ENCODE measurements at places on chromosomes 7 and 10. TPM values are rescaled to one million over a fixed set of nuclear protein-coding genes. Genes with fewer than 3 reads are reported as not detected.

SLC26A5 gene
- total RNA-seq = 0.54 TPM

AKR1B15 gene
- total RNA-seq = not detected

TACR2 gene
- total RNA-seq = not detected

DNA sequence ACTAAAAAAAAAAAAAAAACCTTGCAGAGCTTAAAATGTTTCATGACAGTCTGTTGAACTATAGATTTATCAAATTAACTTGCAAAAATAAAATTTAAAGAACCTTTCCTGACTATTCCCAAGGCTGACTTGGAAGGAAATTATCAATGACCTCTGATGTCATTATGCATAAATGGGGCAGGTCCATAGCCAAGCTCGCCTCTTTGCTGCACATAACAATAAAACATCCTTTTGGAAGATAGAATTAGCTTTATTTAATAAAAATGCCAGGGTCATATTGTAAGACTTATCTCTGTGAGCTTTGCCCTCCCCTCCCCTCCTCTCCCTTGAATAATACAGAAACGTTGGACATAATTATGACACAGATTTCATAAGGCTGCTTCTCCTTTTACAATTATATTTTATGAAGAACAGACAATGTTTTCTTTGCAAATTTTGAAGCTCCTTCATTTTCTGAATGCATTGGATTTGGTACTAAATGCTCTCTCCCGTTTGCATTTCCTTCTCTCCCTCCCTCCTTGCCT lies 444.8 kb downstream of the AUTS2 start:
- DNase-seq = no peak
- H3K4me1 ChIP-seq = no peaks in the 10 kb centered on the region
- H3K27ac ChIP-seq = no peak overlapping the region

- H3K27ac ChIP-seq = no peak overlapping the region
- no peaks in the 10 kb centered on the region for H3K36me3 ChIP-seq
- no peak for DNase-seq
- H3K4me1 ChIP-seq = no peaks in the 10 kb centered on the region
- no peaks in the 10 kb centered on the region for H3K27me3 ChIP-seq
Observed at GRCh38 chr7:126005064-126005463, 1075.4 kb upstream of the POT1 start.

- H3K4me3 ChIP-seq = peak overlapping the region; percentile 87
- H3K36me3 ChIP-seq = peaks cover 31% of the 10 kb centered on the region
- H3K27ac ChIP-seq = peak overlapping the region; percentile 96
Observed at GRCh38 chr10:35194906-35195305, 68.3 kb downstream of the CREM start.

DNA sequence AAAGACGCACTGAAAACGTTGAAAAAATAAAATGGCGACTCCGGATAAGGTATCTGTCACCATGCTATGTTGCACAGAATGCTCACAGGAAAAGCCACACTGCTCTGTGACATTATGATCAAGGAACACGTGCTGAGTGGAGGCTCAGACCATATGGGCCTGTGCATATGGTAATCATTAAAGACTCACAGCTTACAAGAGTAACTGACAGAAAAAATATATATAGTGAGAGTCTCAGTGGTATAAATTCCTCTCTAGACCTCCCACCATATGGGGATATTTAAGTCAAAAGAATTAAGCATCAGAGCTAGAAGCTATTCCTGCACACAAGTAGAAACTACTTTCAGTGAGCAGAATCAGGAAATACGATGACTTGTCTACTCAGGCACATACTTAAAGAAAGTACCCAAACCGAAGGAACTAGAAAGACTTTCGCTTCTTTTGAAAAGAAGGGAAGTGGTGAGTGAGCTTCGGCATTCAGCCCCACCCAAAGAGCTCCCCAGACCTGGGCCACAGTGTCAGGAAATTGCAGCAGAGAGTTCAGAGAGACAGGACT lies 65.1 kb upstream of the MPP7 start:
- DNase-seq = peak; percentile 51
- H3K36me3 ChIP-seq = peaks cover 10% of the 10 kb centered on the region
- H3K27me3 ChIP-seq = no peaks in the 10 kb centered on the region
- peak overlapping the region; percentile 98 for H3K27ac ChIP-seq
- H3K4me3 ChIP-seq = peak overlapping the region; percentile 81
